K562 (cell line): ENCODE measurements at places on chromosomes 2 and 18.

GRCh38 chr18:58413667-58414628 is 214.9 kb downstream of the ALPK2 start:
- DNase-seq: no peak

GRCh38 chr2:159903443-159904126 is 105.6 kb upstream of the CD302 start:
- no peak for DNase-seq

- no peak for DNase-seq
Measured at GRCh38 chr18:41449612-41450011, 505.4 kb upstream of the PIK3C3 start.

GRCh38 chr2:166140932-166141331 is 13.1 kb upstream of the SCN1A start:
- DNase-seq: no peak

GRCh38 chr18:33424266-33424946 is 16.1 kb downstream of the CCDC178 start:
- DNase-seq: no peak

GRCh38 chr18:56973487-56973886 is 173.4 kb upstream of the BOD1L2 start:
- no peak for DNase-seq

DNA sequence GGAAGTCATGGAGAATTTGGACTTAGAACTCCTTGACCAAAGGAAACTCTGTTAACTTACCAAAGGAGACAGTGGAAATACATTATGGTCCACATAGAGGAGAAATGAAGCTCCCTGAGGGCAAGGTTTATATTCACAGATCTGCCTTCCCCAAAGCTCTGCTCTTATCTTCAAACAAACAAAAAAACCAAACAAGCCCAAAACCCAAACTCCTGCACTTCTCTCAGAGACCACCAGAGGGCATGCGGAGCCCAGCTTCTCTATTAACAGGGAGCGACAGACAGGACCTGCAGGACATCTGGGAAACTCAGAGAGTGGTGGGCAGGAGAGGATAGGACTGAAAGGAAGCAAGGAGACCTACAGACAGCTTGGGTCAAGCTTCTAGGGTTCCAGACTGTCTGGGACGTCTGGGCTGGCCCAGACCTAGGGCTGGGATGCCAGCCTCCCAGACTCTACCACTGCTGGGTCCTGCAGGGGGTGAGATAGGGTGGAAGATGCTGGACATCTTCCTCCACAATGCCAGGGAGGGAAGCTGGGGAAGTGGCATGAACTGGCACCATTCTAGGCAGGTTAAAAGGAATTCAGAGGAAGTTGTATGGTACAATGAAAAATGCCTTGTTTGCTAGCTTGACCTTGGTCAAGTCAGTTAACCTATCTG is 4.0 kb upstream of the WNT10A start:
- DNase-seq: peak; percentile 57

DNA sequence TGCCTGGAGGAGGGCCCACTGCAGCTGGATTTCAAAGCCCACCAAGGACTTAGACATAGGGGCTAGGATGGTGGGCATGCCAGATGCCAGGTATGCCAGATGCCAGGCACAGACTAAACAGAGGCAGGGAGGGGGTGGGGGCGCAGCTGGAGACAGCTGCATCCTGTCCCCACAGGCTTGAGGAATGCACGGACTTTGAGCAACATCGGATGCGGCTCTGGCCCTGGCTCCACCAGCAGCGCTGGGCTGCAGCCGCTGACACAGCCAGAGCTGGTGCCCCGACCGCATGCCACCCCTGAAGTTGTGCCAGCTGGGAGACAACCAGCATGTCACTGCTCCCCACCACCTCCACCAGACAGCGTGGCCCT is 39.5 kb downstream of the AQP12A start:
- DNase-seq: no peak

- no peak for DNase-seq
Measured at GRCh38 chr2:175402571-175402970, 221.1 kb upstream of the ATP5MC3 start.

- no peak for DNase-seq
Measured at GRCh38 chr18:50080932-50081560, 113.9 kb downstream of the MYO5B start.

GRCh38 chr2:1644427-1644826 is 99.9 kb downstream of the PXDN start:
- no peak for DNase-seq
